Uterus (tissue), 4 donors: ENCODE measurements at places on chromosomes 11 and 22. TPM values are rescaled to one million over a fixed set of nuclear protein-coding genes. Genes with fewer than 3 reads are reported as not detected.
A peak's percentile ranks its signal among the peaks of the same experiment; 100 is the strongest.

GRCh38 chr11:34198523-34198922, 93.1 kb downstream of the NAT10 start:
- H3K27me3 ChIP-seq: no peaks in the 10 kb centered on the region
- H3K27ac ChIP-seq: no peak overlapping the region
- DNase-seq: no peak
- no peak overlapping the region for H3K4me3 ChIP-seq

- no peaks in the 10 kb centered on the region for H3K27me3 ChIP-seq
- peaks cover 22% of the 10 kb centered on the region for H3K4me1 ChIP-seq
- H3K27ac ChIP-seq: peak overlapping the region; percentile 93
- H3K36me3 ChIP-seq: no peaks in the 10 kb centered on the region
- DNase-seq: peak; percentile 89
Measured at GRCh38 chr11:2825261-2825888, 60.2 kb downstream of the CDKN1C start.

DNA sequence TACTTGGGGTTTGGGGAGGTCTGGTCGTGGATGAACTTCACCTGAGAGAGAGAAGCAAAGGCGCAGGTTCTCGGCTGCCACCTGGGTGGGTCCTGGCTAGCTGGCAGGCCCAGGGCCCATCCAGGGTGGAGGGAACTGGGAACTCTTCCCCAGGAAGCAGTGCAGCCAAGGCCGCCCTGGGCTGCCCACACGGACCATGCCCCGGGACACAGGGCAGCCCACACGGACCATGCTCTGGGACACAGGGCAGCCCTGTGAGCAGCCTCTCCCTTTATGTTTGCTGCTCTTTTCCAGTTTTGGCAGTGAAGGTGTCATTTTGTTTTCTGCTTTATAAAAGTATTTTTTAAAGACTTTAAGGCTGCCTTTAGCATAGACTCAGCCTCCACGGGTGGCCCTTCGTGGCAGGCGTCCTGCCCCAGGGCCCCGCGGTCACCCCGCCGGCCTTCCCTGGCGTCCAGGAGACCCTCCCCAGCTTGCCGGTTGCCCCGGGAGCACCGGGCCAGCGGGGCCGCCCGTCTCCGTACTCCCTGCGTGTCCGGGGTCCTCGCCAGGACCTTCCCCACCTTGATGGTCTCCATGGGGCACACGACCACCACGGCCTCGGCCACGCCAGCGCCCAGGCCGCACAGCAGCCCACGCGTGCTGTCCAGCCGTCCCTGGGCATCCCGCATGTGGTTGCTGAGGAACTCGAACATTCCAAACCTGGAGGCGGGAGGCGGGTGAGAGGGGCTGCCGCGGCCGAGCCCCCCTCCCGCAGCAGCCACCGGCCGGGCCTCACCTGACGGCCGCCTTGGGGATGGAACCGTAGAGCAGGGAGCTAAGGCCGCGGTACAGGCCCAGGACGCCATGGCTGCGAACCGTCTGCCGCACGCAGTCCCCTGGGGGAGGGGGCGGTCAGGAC, 1.1 kb downstream of the SLC25A1 start:
- peaks cover 25% of the 10 kb centered on the region for H3K4me1 ChIP-seq
- peak overlapping the region; percentile 44 for H3K4me3 ChIP-seq
- no peaks in the 10 kb centered on the region for H3K27me3 ChIP-seq
- no peaks in the 10 kb centered on the region for H3K36me3 ChIP-seq
- peak overlapping the region; percentile 82 for H3K27ac ChIP-seq

- H3K4me1 ChIP-seq: no peaks in the 10 kb centered on the region
- H3K36me3 ChIP-seq: no peaks in the 10 kb centered on the region
- H3K27ac ChIP-seq: no peak overlapping the region
- H3K4me3 ChIP-seq: no peak overlapping the region
Measured at GRCh38 chr22:46275455-46276122, 7.8 kb downstream of the TTC38 start.

DNA sequence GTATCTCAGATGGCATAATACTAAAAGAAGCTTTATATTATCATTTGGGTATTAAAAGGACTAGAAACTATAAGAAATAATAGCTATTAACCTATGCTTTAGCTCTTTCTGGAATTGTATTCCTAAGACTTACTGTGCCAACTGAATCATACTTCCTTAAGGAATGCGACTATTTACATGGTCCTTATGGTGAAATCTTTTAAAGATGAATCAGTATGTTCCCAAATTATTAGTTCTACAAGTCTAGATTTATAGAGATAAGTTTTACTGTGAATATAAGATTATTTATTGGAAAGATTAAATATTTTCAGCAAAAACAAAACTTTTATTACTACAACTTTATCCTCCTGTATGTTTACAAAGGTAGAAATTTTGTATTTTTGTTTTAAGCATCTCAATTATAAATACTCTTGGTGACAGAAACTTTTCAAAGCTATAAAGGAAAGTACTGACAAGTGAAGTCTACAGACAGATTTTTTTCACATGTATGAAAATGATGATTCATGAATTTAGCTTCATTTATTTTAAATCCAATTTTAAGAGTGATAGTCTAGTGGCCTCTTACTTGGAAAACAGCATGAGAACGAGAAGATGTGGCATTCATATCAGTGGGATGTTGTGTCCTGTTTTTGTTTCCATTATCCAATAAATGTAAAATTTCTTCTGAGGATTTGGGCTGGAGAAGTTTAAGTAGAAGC, 17.8 kb downstream of the KIF18A start:
- DNase-seq: no peak
- H3K4me1 ChIP-seq: no peaks in the 10 kb centered on the region
- no peaks in the 10 kb centered on the region for H3K36me3 ChIP-seq
- no peak overlapping the region for H3K4me3 ChIP-seq
- no peaks in the 10 kb centered on the region for H3K27me3 ChIP-seq

GRCh38 chr11:118845369-118845768, 38.3 kb upstream of the CXCR5 start:
- H3K27me3 ChIP-seq: no peaks in the 10 kb centered on the region
- H3K4me1 ChIP-seq: no peaks in the 10 kb centered on the region

DNA sequence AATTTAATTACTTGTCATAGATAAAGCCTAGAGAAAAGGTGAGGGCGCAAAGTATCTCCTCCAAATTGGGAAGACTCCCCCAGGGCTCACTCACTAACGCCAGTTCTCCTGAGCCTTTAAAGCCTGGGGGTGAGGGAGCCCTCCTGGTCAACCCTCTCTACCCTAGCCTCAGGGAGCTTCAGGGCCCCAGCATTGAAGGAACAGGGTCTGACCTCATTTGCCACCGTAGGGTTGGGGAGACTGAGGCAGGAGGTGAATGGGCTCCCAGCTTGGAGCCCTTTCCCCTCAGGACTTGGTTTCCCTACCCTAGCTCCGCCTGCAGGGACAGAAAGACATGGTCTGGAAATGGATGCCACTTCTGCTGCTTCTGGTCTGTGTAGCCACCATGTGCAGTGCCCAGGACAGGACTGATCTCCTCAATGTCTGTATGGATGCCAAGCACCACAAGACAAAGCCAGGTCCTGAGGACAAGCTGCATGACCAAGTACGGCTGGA, 1.7 kb downstream of the FOLR2 start:
- H3K4me3 ChIP-seq: no peak overlapping the region
- no peak overlapping the region for H3K27ac ChIP-seq
- H3K36me3 ChIP-seq: no peaks in the 10 kb centered on the region
- no peaks in the 10 kb centered on the region for H3K27me3 ChIP-seq
- DNase-seq: no peak
- no peaks in the 10 kb centered on the region for H3K4me1 ChIP-seq

DNA sequence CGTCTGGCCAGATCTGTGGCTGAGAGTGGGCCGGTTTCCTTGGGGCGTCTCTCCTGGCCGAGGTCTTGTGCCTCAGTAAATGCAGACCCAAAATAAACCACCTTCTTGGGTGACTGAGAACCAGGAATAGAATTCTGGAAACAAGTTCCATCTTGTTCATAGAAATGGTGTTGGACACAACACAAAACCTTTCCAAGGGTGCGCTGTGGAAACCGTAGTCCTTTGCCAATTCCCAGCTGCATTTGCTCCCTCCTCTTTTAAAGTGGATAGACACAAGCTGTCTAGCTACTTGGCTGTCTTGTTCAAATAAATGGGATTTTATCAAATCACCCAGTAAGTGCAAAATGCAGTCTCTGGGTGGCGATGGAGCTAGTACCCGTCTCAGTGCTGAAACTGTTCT, 300.2 kb downstream of the SHANK2 start:
- H3K4me3 ChIP-seq: no peak overlapping the region
- H3K27me3 ChIP-seq: no peaks in the 10 kb centered on the region
- no peak for DNase-seq
- no peaks in the 10 kb centered on the region for H3K4me1 ChIP-seq
- no peak overlapping the region for H3K27ac ChIP-seq
- H3K36me3 ChIP-seq: no peaks in the 10 kb centered on the region

- no peaks in the 10 kb centered on the region for H3K4me1 ChIP-seq
- DNase-seq: no peak
- no peaks in the 10 kb centered on the region for H3K36me3 ChIP-seq
- no peak overlapping the region for H3K4me3 ChIP-seq
- no peak overlapping the region for H3K27ac ChIP-seq
Measured at GRCh38 chr22:32733923-32734514, 67.5 kb upstream of the TIMP3 start.

APLNR gene
- total RNA-seq: not detected

GRCh38 chr22:37976547-37976946, 7.8 kb downstream of the SOX10 start:
- H3K36me3 ChIP-seq: no peaks in the 10 kb centered on the region
- H3K27me3 ChIP-seq: no peaks in the 10 kb centered on the region
- H3K4me1 ChIP-seq: no peaks in the 10 kb centered on the region
- H3K27ac ChIP-seq: no peak overlapping the region
- no peak for DNase-seq

DNA sequence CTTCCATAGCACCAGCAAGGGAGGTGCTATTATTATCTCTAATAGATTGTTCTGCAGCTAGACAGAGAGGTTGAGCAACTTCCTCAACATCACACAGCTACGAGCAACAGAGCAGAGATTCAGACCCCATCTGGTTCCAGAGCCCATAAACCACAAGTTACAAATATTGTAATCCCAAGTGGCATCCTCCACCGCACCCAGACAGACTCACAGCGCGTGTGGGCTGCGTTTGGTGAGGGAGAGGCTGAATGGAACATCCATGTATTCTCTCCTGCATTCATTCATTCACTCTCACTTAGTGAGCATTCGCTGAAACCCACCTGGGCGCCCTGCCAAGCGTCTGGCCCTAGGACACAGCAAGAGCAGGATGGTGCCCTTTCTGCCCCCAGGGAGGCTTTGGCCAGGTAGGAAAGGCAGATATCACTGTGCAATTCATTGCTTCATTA, 33.5 kb downstream of the LIF start:
- no peak overlapping the region for H3K27ac ChIP-seq
- DNase-seq: no peak
- no peaks in the 10 kb centered on the region for H3K36me3 ChIP-seq
- peaks cover 6% of the 10 kb centered on the region for H3K4me1 ChIP-seq
- no peaks in the 10 kb centered on the region for H3K27me3 ChIP-seq

MYBPC3 gene
- not detected for total RNA-seq

DNA sequence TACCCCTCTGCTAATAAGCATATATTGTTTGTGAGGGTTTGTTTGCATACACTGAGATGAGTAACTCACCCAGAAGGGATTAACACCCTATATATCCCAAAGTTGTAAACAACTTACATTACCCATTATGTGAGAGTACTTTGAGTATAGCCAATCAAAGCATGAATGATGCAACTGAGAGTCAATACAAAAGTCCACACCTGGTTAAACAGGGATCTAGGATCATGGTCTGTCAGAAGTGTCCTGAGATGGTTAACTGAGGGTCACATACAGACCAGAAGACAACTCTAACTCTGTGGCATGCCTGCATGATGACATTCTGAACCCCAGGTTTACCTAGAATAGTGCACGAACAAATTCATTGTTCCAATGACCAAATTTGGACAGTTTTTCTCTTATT, 17.4 kb upstream of the OR10A5 start:
- H3K4me1 ChIP-seq: no peaks in the 10 kb centered on the region
- no peaks in the 10 kb centered on the region for H3K36me3 ChIP-seq
- H3K27me3 ChIP-seq: no peaks in the 10 kb centered on the region
- H3K27ac ChIP-seq: no peak overlapping the region
- H3K4me3 ChIP-seq: no peak overlapping the region

HEPACAM gene
- total RNA-seq: not detected

DNA sequence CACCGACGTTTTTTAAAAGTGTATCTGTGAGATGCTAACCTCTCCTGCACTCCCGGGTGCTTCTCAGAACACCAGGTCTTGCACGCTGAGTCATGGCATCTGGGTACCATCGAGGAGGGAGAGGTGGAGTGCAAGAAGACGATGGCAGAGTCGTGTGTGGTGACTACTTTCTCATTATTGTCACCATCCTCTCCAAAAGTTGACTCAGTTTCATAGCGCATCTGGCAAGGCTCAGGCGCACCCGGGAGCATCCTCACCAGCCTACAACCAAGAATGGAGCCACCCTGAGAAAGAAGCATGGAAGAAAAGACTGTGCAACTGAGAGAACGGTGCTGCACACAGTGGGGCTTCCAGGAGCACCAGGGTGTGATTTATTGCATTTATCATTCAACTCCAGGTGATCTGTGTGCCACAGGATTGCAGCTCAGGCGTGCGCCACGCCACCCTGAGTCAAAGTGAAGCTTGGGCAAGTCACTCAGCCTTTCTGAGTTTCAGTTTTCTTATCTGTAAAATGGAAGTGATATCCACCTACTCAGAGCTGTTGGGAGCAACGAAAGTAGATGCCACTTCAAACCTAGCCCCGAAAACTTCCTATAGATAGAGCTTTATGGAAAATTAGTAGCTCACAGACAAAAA, 65.4 kb downstream of the LINC01488 start:
- no peaks in the 10 kb centered on the region for H3K4me1 ChIP-seq
- no peaks in the 10 kb centered on the region for H3K36me3 ChIP-seq

CATSPERZ gene
- total RNA-seq: not detected

DNA sequence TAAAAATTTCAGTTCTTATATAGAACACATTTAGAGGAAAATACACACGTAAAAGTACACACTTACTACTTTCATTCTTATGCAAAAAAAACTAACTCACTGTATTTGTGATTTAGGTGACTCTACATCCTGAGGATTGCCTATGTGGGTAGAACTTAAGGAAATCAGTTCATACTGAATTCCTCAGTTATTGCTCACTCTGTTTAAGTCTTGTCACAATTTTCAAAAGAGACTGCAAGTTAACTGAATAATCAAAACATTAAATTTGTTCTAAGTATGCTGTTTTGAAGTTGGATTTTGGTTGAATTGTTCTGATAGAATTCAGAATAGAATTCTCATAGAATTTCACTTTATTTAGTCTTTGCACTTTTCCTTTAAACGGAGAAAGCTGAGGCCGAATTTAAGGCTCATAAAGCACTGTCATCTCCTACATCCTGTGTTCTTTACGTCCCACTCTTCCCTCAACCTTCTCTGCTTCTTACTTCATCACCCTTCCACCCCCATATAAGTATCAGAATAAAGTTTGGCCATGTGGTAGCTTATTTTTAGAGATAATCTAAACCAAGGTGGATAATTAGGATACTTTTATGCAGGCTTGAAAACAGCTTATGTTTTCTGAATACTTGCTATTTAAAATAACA, 59.8 kb downstream of the APOL5 start:
- H3K4me1 ChIP-seq: no peaks in the 10 kb centered on the region
- H3K36me3 ChIP-seq: no peaks in the 10 kb centered on the region
- H3K27me3 ChIP-seq: no peaks in the 10 kb centered on the region

ADORA2A gene
- 9.9 TPM for total RNA-seq

CRYBB1 gene
- total RNA-seq: 4.1 TPM

OR51B2 gene
- 0.82 TPM for total RNA-seq
